ENCODE measurements at places on chromosomes 5 and 9. TPM values are rescaled to one million over a fixed set of nuclear protein-coding genes. Genes with fewer than 3 reads are reported as not detected.

The ERAP2 gene
- total RNA-seq, result 1.2 TPM

The GKAP1 gene
- total RNA-seq, result 5.7 TPM

The CAPSL gene
- total RNA-seq, result not detected

The FUT7 gene
- total RNA-seq, result 0.08 TPM

The SPARC gene
- 20.7 TPM for total RNA-seq

The SLC23A1 gene
- total RNA-seq, result 1.5 TPM

The CMBL gene
- total RNA-seq, result 22.1 TPM

The CRHBP gene
- 0.25 TPM for total RNA-seq

The PCDHGB2 gene
- total RNA-seq, result 0.08 TPM

The GHR gene
- not detected for total RNA-seq

The CCDC187 gene
- total RNA-seq, result not detected

The ARHGEF37 gene
- 0.72 TPM for total RNA-seq

The IL5 gene
- total RNA-seq, result not detected

The ISOC1 gene
- 21.5 TPM for total RNA-seq

The C9 gene
- not detected for total RNA-seq

The PLCXD3 gene
- 0.37 TPM for total RNA-seq

The BTNL8 gene
- total RNA-seq, result not detected

The SLC1A3 gene
- total RNA-seq, result not detected

The MYOZ3 gene
- not detected for total RNA-seq

The PROB1 gene
- 0.17 TPM for total RNA-seq

The GCNT1 gene
- 3.0 TPM for total RNA-seq

The ARHGEF39 gene
- total RNA-seq, result 19.3 TPM

The LAMC3 gene
- 2.1 TPM for total RNA-seq

The PCDHGB3 gene
- total RNA-seq, result 0.17 TPM

The MYMK gene
- not detected for total RNA-seq

The PCDHGB6 gene
- 0.13 TPM for total RNA-seq

The RANBP3L gene
- not detected for total RNA-seq

The SPRY4 gene
- 5.0 TPM for total RNA-seq

The KLHL9 gene
- total RNA-seq, result 14.5 TPM

The TMOD1 gene
- 2.9 TPM for total RNA-seq

The SLC25A48 gene
- 0.20 TPM for total RNA-seq

The PLAC8L1 gene
- total RNA-seq, result 0.26 TPM

The SLC6A3 gene
- total RNA-seq, result 0.09 TPM

The HIGD2A gene
- 266 TPM for total RNA-seq

The STC2 gene
- total RNA-seq, result 49.1 TPM

The FOXD4L4 gene
- not detected for total RNA-seq

The ARRDC3 gene
- 10.7 TPM for total RNA-seq

The SH3RF2 gene
- 3.4 TPM for total RNA-seq

All from A549 treated with CORT108297 at 1 μM for 4 hours (cell line).